ENCODE measurements at places on chromosomes 1 and 21.

DNA sequence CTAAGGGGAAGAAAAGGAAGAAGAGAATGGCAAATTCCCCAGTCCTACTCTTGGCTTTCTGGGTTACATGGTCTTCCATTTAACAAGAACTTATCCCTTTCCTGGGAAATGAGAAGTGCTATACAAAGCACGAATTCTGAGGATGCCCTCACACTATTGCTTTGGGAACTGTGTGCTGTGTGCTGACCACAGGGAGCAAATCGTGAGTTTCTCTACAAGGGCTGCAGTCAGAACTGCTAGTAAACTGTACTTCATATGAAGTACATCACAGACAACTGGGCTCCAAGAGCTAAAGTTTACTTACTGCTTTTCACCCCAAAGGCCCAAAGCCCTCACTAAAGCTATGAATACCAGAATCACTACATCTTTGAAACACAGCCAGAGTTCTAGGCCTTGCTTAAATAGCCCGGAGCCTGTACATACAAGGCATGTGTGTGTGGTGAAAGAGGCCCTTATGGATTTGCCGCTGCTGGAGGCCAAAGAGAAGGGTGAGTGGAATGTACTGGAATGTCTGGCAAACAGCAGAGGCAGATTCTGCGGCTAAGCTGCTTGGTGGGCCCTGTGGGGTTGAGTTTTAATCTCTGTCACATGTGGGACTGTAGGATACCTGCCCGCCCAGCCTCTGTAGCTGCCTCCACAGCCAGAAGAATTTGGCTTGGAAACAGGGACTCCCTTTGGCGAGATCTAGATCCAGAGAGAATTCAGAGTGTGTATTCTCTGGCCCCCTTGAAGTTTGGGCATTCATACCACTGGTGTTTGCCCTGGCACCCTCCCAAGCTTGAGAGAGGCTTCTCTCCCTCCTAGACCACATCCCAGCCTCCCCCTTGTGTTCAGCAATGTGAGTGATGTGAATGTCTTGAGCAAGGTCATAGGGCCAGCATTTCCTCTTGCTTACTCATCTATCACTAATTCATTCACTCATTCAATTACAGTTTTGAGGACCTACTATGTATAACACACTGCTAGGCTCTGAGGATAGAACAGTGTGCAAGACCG, 21.9 kb upstream of the TRIM67 start:
- peak; percentile 95 for DNase-seq
- no peaks in the 10 kb centered on the region for H3K4me1 ChIP-seq
- H3K4me3 ChIP-seq, result no peak overlapping the region
- H3K36me3 ChIP-seq, result no peaks in the 10 kb centered on the region

- H3K27me3 ChIP-seq, result no peaks in the 10 kb centered on the region
- H3K4me1 ChIP-seq, result no peaks in the 10 kb centered on the region
- peak; percentile 82 for DNase-seq
- H3K4me3 ChIP-seq, result no peak overlapping the region
- H3K36me3 ChIP-seq, result no peaks in the 10 kb centered on the region
Measured at GRCh38 chr1:243447844-243448243, 192.0 kb downstream of the SDCCAG8 start.

DNA sequence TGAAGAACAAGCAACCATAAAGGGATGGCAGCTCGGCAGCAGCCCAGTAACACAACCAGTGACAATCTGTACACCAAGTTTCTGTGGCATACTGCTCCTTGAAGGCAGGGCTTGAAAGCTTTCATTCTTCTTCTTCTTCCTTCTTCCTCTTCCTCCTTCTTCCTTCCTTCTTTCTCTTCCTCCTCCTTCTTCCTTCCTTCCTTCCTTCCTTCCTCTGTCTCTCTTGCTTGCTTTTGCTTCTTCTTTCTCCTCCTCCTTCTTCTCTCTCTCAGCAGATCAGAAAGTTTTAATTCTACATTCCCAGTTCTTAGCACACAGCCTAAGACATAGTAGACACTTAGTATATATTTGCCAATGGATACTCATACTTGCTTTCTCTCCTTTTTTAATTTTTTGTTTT, 95.9 kb downstream of the GLUL start:
- H3K27me3 ChIP-seq, result no peaks in the 10 kb centered on the region
- H3K4me3 ChIP-seq, result no peak overlapping the region
- DNase-seq, result no peak
- no peaks in the 10 kb centered on the region for H3K36me3 ChIP-seq
- H3K27ac ChIP-seq, result no peak overlapping the region

- H3K4me1 ChIP-seq, result no peaks in the 10 kb centered on the region
- H3K27ac ChIP-seq, result no peak overlapping the region
- no peaks in the 10 kb centered on the region for H3K36me3 ChIP-seq
- H3K27me3 ChIP-seq, result no peaks in the 10 kb centered on the region
- no peak overlapping the region for H3K4me3 ChIP-seq
Measured at GRCh38 chr1:244760471-244760870, 75.0 kb upstream of the COX20 start.
